ENCODE measurements at places on chromosomes 7 and 10.

DNA sequence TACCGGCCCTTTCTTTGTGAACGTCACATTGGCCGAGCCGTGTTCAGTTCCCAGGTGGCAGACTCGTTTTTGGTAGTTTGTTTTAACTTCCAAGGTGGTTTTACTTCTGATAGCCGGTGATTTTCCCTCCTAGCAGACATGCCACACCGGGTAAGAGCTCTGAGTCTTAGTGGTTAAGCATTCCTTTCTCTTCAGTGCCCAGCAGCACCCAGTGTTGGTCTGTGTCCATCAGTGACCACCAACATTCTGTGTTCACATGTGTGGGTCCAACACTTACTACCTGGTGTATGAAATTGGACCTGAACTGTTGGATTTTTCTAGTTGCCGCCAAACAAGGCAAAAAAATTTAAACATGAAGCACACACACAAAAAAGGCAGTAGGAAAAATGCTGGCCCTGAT, 9.9 kb upstream of the CSGALNACT2 start:
- DNase-seq: no peak

- DNase-seq: no peak
Measured at GRCh38 chr10:46077141-46077554, 31.1 kb upstream of the MSMB start.

DNA sequence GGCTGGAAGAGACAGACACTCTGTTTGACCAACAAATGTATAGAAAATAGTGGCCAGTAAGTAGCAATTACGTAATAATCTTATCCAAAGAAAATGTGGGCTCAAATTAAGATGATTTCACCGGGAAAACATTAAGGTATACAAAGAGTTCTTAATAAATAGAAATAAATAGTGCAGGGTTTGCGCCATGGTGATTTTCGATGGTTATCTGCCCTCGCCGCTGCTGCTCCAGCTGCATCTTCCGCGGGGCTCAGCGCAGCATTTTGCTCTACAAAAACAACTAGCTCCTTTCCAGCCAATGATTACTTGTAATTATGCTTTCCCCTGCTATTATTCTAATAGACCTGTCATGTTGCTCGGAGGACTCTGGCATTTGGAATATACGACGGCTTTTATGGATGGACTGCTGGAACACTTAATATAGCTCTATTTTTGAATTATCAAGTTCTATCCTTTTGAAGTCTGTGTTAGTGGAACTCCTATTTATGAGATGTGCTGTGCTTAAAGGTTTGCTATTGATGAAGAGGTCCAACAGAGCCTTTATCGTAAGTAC, 103.8 kb downstream of the BUB3 start:
- DNase-seq: no peak

GRCh38 chr10:96708456-96708855, 11.9 kb downstream of the PIK3AP1 start:
- no peak for DNase-seq

- no peak for DNase-seq
Measured at GRCh38 chr7:107799647-107800264, 3.3 kb downstream of the SLC26A3 start.

Measured in NCI-H526 treated with DMSO at 0.1 percent for 48 hours (cell line).